T-helper 17 cell (primary cell): ENCODE measurements at places on chromosomes 6 and 20. TPM values are rescaled to one million over a fixed set of nuclear protein-coding genes. Genes with fewer than 3 reads are reported as not detected.

GRCh38 chr6:10141746-10142443, 273.0 kb downstream of the TFAP2A start:
- no peak for DNase-seq

LIN28B gene
- not detected for total RNA-seq

DNA sequence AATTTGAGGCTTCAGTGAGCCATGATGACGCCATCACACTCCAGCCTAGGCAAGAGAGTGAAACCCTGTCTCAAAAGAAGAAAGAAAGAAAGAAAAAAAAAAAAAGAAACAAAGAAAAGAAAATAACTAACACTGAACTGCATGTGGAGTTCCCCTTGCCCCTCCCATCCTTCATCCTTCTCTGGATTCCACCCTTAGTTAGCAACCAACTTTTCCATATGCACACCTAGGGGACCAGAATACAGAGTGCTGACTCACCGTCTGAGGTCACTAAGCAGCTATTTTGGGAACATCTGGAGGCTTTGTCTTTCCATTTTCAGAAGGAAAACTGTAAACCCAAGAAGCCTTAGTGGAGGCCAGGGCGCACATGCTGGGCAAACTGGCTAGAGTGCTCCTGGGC, 257.4 kb downstream of the MAFB start:
- DNase-seq = no peak

- DNase-seq = no peak
These were observed 15.0 kb upstream of the MAFB start for GRCh38 chr20:40703975-40704530.

GRCh38 chr20:19903168-19903811, 113.9 kb upstream of the NAA20 start:
- DNase-seq = no peak

GRCh38 chr6:139943391-139943790, 568.9 kb upstream of the CITED2 start:
- no peak for DNase-seq

- no peak for DNase-seq
These were observed 1.9 kb downstream of the SGK1 start for GRCh38 chr6:134315974-134316441.

GRCh38 chr20:37901240-37901639, 1.7 kb upstream of the VSTM2L start:
- DNase-seq = no peak

PRR18 gene
- total RNA-seq = not detected

DNA sequence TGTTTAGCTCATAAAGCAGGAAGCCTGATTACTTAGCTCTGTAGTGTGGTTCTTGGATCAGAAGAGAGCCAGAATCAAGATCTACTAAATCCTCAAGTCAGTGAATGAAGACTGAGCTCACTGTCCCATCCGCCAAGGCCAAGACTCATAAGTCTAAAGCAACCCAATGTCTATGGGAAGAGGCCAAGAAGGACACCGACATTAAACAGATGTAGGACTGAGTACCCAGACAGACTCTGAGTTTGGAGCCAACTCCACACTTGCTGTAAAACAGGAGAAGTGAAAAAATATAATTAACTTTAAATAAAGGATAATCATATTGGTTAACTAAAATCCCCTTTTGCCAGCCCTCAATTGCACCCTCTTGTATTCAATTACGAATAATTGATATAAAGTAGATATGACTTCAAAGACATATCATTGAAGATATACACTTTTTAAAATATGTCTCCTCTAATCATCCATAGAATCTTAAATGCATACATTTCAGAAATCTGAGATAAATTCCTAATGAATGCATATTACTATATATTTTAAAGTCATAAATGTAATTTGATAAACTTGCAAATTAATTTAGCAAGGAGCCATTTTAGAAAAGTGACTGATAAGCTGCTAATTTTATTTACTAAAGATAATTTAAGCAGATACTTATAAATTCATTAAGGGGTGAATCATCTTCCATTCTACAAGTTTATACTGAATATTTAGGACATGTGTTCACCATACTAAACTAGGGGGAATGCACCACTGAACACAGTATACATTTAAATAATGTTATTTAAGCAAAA, 617.0 kb upstream of the ARID1B start:
- no peak for DNase-seq

HMGN4 gene
- 60.1 TPM for total RNA-seq

GRCh38 chr6:154956771-154957522, 38.2 kb upstream of the TIAM2 start:
- DNase-seq = no peak

ADGRB3 gene
- not detected for total RNA-seq

STK38 gene
- 85.0 TPM for total RNA-seq

- DNase-seq = no peak
These were observed 46.3 kb downstream of the GRIK2 start for GRCh38 chr6:101439790-101440189.

CPXM1 gene
- 0.12 TPM for total RNA-seq

FAM83B gene
- total RNA-seq = not detected

SLC32A1 gene
- not detected for total RNA-seq

VSX1 gene
- total RNA-seq = not detected
